ENCODE measurements at places on chromosomes 13 and 19.

DNA sequence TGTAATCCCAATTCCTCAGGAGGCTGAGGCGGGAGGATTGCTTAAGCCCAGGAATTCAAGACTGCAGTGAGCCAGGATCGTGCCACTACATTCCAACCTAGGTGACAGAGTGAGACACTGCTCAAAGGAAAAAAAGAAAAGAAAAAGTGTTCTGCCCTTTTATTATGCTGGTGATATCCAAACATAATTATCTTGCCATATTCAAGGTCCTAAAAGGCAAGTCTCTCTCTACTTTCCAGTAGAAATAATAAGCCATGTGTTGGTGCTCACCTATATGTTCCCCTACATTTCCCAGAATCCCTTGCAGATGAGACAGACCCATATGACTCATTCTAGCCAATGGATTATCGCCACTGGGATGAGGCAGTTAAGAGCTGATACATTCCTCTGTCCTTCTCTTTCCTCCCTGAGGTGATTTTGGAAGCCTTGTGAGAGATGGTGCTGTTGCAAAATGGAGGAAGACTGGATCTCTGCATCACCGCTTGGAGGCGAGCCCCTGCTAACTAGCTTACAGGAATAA, 58.3 kb upstream of the MRI1 start:
- DNase-seq, result no peak

DNA sequence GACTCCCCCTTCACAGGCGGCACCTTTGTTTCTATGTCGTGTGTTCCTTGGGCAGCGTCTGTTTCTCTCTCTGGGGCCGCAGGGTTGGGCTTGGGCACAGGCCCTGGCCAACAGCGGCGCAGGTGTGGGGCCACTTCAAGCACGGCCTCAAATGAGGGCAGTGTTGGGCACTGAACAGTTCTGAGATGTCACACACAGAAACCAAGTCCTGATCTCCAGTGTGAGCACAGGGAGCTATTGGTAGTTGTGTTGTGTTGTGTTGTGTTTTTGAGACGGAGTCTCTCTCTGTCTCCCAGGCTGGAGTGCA, 42.7 kb downstream of the GATAD2A start:
- no peak for DNase-seq

GRCh38 chr13:109802936-109803335, 16.6 kb upstream of the IRS2 start:
- DNase-seq, result no peak

GRCh38 chr19:44687888-44688287, 11.1 kb upstream of the CEACAM16 start:
- no peak for DNase-seq

GRCh38 chr13:51874651-51875050, 12.9 kb downstream of the CCDC70 start:
- DNase-seq, result no peak

DNA sequence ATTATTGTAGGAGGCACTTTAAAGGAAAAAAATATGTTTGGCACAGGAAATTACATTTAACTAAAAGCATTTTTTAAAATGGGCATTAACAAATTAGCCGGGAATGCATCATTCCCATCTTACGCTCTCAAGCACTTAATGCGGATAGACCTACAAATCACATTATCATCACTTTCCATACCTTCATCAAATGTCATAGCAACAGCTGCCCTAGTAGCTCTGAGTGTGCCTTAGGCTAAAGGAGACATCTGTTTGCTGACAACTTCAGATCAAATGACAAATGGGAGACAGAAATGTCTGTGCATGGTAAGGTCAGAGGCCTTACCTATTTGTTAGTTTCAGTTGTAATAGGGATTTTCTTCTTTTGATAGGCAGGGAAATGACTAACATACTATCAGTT, 773.2 kb upstream of the SLC10A2 start:
- no peak for DNase-seq

DNA sequence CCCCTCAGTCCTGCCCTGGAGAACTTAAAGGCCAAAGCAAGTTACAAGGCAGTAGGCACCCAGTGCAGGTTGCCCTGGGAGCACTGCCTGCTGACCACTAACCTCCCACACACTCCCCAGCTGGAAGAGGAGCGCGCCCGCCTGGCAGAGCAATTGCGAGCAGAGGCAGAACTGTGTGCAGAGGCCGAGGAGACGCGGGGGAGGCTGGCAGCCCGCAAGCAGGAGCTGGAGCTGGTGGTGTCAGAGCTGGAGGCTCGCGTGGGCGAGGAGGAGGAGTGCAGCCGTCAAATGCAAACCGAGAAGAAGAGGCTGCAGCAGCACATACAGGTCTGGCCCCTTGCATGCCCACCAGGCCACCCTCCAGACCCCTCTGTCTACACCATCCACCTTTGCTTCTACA, 61.1 kb downstream of the KCNC3 start:
- no peak for DNase-seq

- no peak for DNase-seq
These were observed 889 bp downstream of the UBL5 start for GRCh38 chr19:9828551-9829063.

DNA sequence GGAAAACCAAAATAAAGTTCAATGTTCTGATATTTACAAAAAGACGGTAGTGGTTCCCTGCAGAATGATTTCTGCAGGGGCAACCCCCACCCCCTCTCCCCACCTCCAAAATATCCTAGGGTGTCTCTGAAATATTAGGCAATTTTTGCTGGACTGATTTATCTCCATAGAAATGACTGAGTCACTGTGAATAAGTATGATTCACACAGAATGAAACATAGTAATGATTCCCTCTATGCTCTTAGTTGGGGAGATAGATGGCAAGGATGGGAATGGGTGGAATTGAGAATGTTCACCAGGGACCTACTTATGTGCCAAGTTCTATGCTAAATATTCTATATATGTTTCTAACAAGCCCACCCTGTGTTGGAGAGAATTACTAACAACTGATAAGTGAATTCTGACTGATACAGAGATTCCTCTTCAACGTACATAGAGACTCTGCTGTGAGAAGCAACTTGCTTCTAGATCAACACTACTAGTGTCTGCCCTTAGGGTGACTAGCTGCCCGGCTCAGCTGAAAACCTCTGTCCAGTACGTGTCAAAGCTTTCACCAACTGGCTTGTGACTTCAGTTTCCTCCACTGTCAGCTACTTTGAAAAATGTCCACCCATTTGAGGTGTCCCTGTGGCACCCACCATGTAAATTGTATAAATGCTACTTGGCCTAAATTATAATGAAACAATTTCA, 38.4 kb upstream of the RAP2A start:
- DNase-seq, result no peak

- DNase-seq, result no peak
These were observed 4.1 kb downstream of the KPTN start for GRCh38 chr19:47479701-47480503.

DNA sequence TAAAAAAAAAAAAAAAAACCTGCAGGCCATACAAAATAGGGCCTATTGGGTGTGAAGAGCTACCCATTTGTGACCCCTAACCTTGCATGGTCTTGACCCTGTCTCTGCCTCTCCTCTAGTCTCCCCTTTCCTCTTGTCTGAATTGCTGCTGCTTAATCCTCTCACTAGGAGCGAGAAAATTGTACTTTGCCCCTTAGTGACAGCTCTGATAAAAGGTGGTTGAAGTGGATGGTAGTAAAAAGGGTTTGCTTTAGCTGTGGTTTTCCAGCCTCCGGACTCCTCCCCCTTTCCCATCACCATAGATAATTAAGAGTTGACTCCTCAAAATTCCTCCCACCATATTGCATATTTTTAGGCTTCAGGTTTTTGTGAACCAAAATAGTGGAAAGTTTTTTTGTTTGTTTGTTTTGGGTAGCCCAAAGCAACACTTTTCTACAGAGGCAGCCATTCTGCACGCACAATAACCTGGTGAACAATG, 23.5 kb downstream of the ACTN4 start:
- no peak for DNase-seq

DNA sequence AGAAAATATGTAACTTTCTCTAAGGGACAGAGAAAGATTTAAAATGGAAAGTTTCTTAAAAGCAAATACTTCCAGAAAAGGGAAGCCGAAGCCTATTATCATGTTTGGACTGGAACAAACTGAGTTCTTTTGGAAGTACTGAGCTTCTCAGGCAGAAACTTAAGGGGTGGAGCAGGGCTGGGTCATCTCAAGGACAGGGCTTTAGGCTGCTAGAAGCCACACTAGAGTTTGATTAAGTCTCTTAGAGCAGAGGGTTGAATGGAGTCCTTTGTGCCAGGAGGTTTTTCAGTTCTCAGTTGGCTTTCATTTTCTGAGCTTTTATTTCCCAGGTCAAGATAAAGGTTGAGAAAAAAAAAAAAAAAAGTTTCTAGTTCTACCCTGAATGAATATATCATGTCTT, 432.7 kb downstream of the SLITRK5 start:
- no peak for DNase-seq

DNA sequence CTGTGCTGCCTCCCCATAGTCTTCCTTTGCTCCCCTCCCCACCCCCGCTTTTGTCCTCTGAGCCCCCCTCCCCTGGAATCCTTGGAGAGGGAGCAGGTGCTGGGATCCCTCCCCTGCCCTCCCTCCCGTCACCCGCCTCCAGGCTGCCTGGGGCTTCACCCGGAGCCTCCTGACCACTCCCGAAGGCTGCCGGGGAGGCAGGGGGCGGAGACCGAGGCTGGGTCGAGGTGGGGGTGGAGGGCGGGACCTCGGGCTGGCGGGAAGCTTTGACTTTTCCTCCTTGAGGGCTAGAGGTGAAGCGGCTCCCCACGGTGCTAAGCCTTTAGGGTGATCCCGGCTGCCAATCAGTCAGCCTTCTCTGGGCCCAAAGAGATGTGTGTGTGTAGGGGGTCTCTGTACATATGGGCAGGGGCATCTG, 1.5 kb downstream of the KMT5C start:
- DNase-seq, result peak; percentile 75

- no peak for DNase-seq
These were observed 16.3 kb downstream of the PLA2G4C start for GRCh38 chr19:48094129-48094854.

- DNase-seq, result no peak
These were observed 16.7 kb downstream of the UGGT2 start for GRCh38 chr13:96036515-96036914.

DNA sequence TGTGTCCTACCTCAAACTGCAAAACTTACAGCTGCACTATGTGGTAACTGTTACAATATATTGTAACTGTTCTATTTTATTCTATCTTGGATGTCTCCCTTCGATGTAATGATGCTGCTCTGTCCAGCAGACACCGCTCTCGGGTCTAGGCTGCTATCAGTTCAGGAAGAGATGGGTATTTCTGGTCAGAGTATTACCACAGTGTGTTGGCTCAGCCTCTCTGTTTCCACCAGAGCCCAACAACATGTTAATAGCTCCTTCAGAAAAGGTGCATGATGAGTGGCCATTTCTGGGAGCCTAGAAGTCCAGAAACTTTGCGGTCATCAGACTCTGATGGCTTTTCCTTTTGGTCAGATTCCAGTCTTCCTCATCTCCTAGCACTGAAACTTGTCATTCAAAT, 35.9 kb upstream of the IGFL1 start:
- no peak for DNase-seq

GRCh38 chr13:31982124-31982523, 49.5 kb upstream of the FRY start:
- DNase-seq, result no peak

GRCh38 chr19:55520691-55521292, 16.1 kb downstream of the SBK2 start:
- no peak for DNase-seq

DNA sequence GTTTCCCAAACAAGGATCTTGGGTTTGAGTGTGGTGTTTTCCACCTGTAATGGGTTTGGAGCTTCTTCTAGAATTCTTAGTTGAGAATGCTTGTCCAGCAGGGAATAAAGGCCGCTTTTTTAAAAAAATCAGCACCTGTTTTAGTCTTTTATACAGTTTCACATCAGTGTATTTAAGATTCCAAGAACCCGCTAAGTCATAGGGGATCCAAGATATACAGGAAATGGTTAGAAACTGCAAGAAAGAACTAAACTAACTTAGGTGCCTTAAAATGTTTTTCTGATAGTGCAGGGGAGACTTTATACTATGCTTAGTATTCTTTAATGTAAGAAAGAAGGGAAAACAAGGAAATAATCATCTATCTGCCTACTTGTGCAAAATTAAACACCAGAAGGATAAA, 74.7 kb downstream of the C13orf42 start:
- no peak for DNase-seq

DNA sequence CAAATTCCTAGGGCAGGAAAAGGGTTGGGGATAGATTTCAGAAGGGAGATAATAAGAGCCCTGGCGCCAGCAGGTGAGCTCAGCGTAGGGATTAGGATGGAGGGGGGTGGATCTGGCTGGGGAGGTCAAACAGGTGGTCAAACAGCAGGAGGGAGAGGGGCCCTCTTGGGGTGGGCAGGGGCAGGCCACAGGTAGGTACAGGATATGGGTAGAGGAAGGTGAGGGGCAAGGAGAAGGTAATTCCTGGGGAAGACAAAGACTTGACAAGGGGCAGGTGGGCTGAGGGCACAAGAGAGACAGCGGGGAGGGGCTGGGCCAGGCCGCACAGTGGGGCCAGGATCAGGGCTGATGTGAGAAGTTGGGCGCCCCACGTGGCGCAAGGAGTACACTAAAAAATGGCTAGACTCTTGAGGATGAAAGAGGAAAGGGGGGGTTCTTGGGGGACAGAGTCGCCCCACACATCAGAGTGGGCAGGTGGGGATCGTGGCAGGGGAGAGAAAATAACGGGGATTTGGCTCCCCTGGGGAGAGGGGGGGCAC, 713 bp downstream of the KRI1 start:
- peak; percentile 63 for DNase-seq

DNA sequence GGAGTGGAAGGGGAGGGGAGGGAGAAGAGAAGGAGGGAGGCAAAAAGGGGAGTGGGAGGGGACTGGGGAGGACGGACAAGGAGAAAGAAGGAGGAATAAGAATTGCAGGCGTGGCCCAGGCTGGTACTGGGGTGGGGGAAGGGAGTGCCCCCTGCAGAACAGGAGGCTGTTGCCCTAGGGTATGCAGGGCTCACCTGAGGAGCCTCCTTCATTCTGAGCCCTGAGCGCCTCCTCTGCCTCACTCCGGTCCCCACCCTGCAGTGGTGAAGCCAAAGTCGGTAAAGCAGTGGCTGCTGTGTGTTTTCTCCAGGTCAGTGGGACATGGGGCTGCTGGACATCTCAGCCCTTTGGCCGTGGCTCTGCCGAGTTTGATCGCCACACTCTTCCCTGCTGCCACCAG, 9.1 kb upstream of the CDC16 start:
- DNase-seq, result no peak

DNA sequence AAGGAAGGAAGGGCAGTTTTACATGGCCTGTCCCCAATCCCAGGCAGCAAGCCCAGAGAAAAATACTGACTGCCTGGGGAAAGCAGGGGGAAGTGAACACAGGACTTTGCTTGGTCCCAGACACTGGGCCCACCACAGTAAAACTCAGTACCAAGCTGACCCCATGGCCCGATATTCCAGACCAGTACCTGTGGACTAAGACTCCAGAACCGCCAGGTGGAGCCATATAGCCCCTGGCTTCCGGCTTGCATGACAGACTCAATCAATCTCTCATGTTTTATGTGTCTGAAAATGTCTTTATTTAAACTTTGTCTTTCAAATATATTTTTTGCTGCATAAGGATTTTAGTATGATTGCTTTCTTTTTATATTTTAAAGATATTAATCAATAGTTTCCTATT, 767.9 kb upstream of the SLITRK6 start:
- no peak for DNase-seq

GRCh38 chr19:17370026-17370587, 7.0 kb downstream of the PLVAP start:
- DNase-seq, result no peak

Measured in ovary (tissue), 10 donors.